ENCODE measurements at places on chromosomes 12 and 14.

- no peak for DNase-seq
These were observed 6.3 kb downstream of the MGAT4C start for GRCh38 chr12:86249851-86250250.

DNA sequence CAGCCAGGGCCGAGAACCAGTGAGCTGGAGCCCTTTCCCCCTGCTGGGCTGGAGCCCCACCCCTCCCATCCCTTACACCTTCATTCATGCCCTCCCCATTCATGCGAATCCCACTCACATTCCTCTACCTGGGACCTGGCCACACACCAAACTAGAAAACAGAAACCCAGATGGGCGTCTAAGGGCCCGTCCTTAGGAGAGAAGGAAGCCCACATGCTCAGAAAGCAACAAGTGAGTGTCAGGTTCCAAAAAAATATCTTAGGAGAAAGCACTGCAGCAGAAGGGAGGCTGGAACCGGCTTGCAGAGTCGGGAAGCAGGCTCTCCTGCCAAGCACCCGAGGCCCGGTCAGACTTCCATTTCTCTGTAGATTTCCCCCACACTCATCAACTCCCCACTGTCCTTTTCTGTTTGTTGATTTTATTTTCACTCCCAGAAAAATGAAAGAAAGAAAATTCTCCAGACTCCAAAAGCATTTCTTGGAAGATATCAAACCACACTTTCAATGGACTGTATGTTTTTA is 13.6 kb downstream of the BCL11B start:
- DNase-seq, result peak; percentile 37

- no peak for DNase-seq
These were observed 84.1 kb upstream of the TMTC1 start for GRCh38 chr12:29867823-29868222.

- no peak for DNase-seq
These were observed 156.0 kb downstream of the SAMD4A start for GRCh38 chr14:54722791-54723432.

DNA sequence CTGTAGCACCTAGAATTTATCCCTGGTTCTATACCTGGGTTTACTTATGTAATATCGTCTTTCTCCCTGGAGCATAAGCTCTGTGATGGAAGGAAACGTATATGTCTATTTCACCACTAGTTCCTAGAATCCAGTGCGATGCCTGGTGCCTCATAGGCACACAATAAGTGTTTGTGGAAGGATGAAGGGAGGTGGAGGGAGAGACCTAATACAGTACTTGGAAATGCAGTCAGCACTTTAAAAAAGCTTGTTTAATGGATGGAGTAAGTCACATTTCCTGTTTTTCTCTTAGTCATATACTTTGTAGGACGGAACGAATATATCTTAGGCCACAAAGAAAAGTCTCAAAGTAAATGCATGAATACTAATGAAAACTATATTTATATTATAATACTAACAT is 186.5 kb upstream of the HMGA2 start:
- no peak for DNase-seq

- no peak for DNase-seq
These were observed 156.1 kb upstream of the CCND2 start for GRCh38 chr12:4117386-4118016.

DNA sequence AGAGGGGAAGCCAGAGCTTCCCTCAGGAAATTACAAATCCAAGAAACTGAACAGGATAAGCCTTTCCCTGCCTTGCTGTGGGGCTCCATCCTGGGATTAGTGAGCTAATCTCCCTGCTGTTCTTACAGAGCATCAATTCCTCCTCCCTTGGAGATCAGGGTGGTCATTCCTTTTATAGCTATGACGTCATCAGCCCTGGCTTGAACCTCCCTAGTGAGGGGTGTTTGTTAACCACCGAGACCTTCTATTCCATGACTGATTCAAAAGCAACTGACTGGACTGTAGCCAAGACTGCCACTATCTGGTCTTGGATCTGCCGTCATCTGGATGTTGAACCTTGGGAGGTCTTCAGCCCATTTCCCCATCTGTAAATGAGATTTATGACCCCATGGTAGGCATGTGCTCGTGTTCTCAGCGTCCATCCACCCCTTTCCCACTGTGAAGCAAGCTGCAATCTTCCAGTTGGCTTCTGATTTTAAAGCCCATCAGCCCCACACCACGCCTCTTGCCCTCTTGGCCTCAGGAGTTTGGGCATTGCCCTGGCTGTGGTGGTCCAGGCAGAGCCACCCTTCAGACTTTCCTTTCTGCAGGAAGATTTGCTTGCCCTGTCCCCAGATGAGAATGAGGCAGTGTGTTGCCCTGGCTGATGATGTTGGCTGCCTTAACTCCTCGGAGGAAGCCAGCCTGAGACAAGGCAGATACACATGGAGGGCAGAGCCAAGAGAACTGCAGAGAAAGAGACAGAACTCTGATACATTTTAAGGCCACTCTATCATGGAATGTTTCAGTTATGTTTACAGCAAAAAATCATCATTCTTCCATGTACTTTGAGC is 59.6 kb upstream of the ACTN1 start:
- DNase-seq, result no peak

Data from tibial artery (tissue), 4 donors.